T-helper 22 cell (primary cell): ENCODE measurements at places on chromosomes 1 and 21.

DNA sequence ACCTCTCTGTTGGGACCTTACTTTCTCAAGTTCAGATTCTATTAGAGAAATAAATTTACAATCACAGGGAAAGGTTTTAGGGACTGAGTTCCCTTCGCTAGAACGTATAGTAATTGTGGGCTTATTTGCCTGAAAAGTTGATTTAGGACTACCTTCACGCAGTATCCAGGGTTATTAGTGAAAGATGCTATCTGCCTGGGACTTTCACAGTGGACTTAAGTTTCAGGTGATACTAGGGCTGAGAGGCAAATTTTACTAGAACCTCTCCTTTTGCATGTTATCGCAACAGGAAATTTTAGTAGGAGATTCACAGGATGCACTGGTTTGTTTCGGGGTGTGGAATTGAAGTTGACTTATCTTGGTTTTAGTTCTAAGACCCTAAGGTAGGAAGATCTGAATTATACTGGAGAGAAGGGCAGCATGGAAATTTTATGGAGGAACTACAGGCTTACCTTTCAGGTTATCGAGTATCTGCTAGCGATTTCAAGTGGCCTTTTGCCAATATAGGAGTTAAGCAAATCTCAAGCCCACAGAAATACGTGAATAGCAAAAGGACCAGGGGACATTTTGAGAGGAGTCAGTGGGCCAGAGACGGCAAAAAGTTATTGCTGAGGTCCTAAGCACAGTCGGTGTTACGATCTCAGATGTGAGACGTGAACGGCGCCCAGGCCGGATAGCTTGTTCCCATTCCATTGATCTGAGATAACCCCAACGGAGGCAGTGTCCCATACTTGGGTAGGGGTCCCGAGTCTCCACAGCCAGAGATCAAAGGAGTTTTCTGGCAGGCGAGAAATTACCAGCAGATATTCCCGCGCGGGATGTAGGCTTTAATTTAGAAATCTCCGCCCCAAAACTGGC, 723 bp upstream of the GNAI3 start:
- no peak for DNase-seq

- no peak for DNase-seq
These were observed 43.3 kb upstream of the PRDX6 start for GRCh38 chr1:173433751-173434326.

DNA sequence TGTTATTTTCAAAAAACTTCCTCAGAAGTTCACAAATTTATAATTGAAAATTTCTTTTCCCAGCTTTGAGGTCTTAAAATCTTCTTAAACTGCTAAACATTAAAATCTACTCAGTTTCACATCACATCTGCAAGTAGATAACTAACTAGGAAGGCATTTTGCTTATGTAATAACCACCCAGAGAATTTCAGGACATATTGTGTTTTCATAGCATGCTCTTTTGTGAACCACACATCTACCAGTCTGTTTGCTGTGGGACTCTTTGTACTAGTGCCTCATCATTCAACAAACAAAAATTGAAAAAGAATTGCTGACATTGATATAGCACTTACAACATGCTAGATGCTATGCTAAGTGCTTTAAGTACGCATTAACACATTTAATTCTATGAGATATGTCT, 31.6 kb upstream of the C1orf146 start:
- DNase-seq: no peak

DNA sequence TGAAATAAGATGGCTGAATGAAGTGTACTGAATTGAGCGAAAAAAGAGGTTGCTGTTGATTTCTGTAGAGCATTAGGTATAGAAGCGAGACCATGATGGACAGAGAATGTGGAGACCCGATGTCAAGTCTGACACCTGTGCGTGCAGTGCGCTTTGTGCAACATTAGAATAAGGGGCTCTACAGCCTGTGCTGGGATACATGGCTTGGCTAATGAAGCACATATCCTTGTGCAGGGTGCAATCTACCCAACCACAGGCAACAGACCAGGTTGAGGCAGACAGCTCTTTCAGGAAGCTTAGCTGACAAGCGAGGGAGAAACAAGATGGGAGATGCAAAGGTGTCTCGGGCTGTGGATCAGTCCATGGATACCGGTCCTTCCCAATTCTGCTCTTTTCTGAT, 18.9 kb downstream of the GPA33 start:
- no peak for DNase-seq

DNA sequence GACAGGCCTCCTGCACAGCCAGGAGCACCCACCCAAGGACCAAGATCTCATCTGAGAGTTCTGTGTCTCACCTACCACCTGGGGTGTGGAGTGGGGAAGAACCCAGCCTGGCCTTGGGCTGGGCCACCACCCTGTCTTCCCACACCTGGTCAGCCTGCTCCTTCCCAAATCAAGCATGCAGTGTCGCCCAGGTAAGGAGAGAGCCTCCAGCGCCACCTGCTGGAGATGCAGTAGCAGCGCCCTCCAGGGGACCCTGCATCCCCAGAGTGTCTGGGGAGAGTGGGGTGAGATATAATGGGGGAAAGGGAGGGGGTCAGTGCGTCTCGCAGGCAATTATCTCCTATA, 32.3 kb downstream of the KIAA2013 start:
- peak; percentile 33 for DNase-seq

- DNase-seq: no peak
These were observed 50.3 kb downstream of the GIPC2 start for GRCh38 chr1:78096017-78096416.

- no peak for DNase-seq
These were observed 10.4 kb upstream of the GALE start for GRCh38 chr1:23810818-23811540.

GRCh38 chr1:22639286-22639685, 2.9 kb downstream of the C1QA start:
- DNase-seq: no peak

- no peak for DNase-seq
These were observed 13.1 kb upstream of the EXO1 start for GRCh38 chr1:241834733-241835377.

GRCh38 chr1:200448034-200448762, 38.4 kb upstream of the ZNF281 start:
- no peak for DNase-seq

- DNase-seq: no peak
These were observed 3.4 kb downstream of the KCNA3 start for GRCh38 chr1:110671361-110671760.

GRCh38 chr1:53468374-53468773, 9.2 kb downstream of the DMRTB1 start:
- DNase-seq: no peak

- no peak for DNase-seq
These were observed 51.5 kb downstream of the SYT14 start for GRCh38 chr1:209989525-209989924.

DNA sequence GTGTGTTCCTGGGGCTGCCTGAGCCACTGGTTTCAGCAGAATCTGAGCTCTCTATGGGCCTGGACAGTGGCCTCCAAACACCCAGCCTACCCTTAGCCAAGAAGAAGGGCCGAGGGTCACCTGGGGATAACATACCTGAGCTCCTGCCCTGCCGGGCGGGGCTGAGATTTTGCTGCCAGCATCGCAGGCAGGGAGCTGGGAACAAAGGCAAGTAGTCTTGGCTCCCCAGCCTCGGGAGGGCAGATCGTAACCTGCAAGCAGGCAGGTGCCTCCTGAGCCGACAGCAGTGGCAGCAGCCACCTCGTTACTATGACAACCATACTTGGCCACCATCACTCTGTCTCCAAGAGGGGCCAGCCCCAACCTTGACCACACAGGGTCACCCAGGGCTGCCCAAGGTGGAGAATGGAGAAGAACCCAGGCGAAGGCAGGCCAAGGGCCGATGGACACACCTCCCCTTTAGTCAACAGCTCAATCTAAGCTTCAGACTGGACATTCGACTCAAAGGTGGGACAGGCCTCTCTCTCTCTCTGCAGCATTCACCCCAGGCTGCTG, 54.6 kb downstream of the TOMM20 start:
- no peak for DNase-seq

DNA sequence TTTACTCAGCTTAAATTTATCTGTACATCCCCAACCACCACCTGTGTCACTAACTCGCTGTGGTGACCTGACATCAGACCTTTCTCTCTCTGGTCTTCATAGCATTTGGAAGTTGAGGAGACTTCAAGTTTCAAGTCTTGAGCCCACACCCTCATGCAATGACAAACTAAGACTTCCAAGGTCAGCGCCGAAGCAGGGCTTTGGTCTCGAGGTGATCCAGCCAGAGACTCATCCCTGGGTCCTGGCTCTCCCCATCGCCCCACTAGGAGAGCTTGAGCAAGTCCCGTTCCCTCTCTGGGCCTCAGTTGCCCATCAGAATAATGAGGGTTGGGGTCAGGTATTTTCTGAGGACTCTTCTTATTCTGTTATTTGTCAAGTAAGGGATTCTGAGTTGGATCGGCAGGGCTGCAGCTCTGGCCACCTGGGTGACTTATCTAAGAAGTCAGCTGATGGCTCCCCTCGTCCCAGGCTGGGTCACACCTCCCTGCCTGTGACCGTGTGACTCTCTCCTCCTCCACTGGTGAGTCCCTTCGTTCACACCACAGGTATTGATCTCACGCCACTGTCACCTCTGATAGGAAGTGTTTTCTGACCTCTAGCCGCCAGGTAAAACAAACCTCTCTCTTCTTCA, 143.7 kb upstream of the RUNX3 start:
- DNase-seq: no peak

GRCh38 chr1:51329443-51330325, 678 bp downstream of the TTC39A start:
- no peak for DNase-seq

DNA sequence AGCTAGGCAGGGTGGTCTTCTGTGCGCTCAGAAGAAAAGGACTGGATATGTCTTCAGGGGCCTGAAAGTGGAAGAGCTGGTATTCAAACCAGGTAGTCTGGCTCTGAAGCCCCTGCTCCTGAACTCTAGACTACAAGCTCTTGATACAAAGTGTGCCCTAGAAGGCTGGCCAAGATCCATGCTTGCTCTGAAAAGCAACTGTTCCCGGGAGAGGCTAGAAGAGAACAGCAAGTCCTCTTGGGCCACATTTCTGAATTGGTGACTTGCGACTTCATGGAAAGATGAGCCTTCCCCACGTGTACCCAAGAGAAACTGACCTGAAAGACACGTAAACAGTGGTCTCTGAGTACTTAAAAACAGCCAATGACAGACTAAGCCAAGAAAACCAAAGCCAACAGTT, 123.3 kb upstream of the GRIK3 start:
- DNase-seq: no peak

GRCh38 chr1:37284053-37284452, 190.3 kb upstream of the ZC3H12A start:
- DNase-seq: no peak

DNA sequence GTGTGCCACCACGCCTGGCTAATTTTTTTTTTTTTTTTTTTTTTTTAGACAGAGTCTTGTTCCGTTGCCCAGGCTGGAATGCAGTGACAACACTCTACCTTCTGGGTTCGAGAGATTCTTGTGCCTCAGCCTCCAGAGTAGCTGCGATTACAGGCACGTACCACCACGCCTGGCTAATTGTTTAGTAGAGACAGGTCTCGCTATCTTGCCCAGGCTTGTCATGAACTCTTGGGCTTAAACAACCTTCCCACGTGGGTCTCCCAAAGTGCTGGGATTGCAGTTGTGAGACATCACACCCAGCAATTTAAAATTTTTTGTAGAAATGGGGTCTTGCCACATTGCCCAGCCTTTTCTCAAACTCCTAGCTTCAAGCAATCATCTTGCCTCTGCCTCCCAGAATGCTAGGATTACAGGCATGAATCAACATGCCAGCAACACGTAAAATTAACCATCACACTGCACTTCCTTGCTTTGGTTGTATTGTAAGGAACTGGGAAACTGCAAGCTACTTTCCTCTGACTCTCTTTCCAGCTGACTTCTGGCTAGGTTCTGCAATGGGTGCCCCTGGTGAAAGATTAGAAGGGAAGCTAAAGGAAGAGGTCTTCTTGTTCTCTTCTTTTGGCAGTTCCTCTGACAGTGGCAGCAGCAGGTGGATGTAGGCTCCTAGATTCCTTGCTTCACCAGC, 13.9 kb upstream of the IL6R start:
- DNase-seq: no peak

- no peak for DNase-seq
These were observed 71.9 kb upstream of the USP24 start for GRCh38 chr1:55286856-55287602.

DNA sequence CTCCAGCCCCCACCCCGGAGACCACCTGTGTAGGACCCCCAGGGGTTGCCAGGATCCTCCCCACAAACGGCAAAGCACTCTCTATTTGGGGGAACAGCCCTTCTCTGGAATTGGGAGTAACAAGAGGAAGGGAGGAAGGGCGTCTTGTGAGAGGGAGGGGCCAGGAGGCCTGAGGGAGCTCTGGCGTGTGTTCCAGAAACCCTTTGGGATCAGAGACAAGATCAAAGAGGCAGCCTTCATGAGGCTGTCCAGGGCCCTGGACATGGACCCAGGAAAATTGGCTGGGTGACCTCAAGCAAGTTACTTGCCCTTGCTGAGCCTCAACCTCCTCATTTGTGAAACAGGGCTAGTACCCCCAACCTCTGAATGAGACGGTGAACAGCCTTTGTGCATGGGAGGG, 18.1 kb upstream of the ECE1 start:
- no peak for DNase-seq

DNA sequence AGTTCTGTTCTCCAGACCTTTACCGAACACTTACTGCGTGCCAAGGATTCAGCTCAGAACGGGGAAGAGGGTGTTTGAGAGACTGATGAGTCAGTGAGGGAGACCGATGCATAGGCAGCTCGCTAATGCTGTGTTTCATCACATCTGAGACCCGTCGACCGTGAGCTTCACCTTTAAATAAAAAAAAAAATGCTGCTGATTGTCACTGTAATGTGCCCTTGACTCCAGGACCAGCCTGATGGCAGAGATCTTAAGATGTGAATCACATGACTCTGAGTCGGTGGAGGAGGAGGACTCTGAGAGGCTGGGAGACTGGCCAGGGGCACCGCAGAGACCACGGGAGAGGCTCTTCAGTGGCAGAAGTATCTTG, 28.8 kb downstream of the SPSB1 start:
- DNase-seq: no peak

GRCh38 chr21:17915976-17916375, 96.8 kb upstream of the C21orf91 start:
- no peak for DNase-seq

- DNase-seq: no peak
These were observed 39.2 kb upstream of the RUNX1 start for GRCh38 chr21:35088319-35088771.
